NCI-H1105 treated with DMSO at 0.1 percent for 48 hours (cell line): ENCODE measurements at places on chromosomes 4 and X.

GRCh38 chr4:52718123-52718522, 33.1 kb downstream of the ERVMER34-1 start:
- no peak for DNase-seq

GRCh38 chr4:122117743-122118142, 34.4 kb upstream of the BLTP1 start:
- DNase-seq: no peak

DNA sequence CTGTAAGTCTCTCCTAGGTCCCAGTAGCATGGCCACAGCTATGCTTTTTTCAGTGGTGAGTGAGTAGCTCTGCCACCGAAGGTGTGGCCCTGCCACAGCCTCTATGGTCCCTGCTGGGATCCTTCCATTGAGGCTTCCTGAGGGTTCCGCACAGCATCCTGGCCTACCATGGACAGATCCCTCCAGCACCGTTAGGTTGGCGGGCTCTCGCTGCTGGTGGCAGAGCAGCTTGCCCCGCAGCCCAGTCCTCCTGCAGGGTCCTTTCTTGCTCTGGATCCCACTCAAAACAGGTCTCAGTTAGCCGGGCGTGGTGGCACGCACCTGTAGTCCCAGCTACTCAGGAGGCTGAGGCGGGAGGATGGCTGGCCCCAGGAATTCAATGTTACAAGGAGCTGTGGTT, 2.4 kb upstream of the PDZD4 start:
- DNase-seq: no peak

DNA sequence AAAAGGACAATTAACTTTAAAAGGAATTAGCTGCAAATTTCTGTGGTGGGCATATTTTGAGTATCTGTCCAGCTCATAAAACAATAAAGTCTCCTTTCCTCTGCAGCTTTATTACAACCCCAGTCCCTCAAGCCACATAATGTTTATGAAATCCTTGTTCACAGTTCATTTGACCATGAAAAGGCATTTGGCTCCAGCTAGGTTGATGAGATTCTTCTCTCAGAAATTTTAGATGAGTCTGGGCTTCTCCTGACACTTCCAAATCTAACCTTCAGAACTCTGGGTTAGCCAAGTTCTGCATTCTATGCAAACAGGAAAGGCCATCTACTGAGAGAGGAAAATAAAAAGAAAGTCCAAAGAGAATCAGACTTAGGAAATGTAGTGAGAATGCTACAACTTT, 156.8 kb downstream of the GRXCR1 start:
- no peak for DNase-seq

DNA sequence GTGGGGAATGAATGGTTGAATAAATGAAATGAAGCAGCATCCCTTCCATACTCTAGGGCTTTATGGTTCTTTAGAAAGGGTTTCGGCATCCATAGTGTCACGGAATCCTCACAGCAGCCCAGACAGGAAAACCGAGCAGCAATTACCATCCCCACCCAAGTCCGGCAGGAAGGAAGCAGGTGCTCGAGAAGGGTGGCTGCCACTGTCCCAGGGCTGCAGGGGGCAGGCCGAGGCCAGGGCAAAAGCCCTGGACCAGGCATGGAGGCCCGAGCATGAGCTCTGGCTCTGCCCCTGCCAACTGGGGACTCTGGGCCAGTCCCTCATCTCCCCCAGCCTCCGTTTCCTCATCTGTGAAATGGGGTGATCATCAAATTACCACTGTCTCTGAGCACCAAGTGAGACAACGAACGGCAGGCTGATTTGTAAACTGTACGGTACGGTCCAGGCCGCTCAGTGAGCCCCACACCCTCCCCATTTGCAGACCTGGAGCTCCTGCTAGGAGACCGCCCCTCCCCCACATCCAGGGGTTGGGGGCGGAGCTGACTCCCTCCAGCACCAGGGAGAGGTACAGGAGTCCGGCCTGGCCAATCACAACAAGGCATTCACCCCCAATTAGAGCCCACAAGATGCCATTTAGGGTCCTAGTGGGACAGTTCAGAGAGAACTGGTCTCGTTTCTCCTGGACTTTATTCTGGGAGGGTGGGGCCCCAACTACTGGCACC, 100.4 kb downstream of the WFS1 start:
- DNase-seq: no peak

- no peak for DNase-seq
Observed at GRCh38 chrX:114599305-114599704, 15.4 kb downstream of the HTR2C start.

DNA sequence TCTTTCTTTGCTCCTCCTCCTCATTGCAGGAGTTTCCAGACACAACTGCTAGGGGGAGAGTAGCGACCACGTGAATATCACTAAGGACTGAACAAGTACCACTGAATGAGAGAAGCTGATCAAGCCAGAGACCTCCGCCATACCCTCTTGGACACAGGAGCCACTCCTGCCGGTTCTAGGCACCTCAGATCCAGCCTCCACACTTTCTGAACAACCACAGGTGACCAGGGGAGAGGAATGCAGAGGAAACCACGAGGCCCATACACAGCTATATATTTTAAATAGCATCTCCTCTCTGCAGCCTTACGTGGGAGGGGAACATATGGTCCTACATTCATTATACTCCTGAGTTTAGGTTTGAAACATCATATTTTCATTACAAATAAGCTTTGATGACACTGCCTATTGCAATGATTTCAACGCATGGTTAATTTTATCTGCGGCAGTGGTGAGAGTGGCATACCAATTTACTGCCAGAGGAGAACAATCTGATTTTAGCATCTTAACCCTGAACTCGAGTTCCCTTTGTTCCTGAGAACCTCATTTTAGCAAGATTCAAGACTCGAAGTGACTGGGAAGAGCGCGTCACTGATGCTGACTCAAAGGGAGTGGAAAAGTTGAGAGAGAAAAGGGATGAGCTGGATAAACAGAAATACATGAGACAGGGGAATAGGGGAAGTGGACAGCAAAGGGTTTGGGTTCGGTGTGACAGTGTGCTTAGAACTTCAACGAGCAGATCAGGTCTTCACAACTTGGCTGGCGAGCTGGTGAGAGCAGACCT, 231.7 kb upstream of the PPARGC1A start:
- DNase-seq: no peak

DNA sequence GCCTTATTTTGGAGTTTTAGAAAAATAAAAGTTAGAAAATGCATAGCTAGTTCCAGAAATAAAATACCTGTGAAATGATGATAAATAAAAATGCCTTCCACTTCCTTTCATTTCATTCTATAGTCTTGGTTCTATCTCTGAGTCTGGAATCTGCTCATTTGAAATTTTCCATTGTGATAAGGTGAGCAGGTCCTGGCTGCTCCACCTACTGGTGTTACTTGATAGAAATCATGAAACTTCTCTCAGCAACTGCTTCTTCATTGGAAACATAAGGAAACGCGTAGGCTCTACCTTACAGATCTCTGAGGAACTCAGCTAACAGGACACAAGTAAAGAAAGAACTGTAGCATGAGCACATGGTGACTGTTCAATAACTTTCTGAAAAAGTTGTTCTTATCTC, 141.8 kb downstream of the DCHS2 start:
- no peak for DNase-seq

- DNase-seq: no peak
Observed at GRCh38 chrX:152245213-152245612, 106.8 kb upstream of the MAGEA10 start.

GRCh38 chr4:101953949-101954348, 163.4 kb downstream of the BANK1 start:
- no peak for DNase-seq

DNA sequence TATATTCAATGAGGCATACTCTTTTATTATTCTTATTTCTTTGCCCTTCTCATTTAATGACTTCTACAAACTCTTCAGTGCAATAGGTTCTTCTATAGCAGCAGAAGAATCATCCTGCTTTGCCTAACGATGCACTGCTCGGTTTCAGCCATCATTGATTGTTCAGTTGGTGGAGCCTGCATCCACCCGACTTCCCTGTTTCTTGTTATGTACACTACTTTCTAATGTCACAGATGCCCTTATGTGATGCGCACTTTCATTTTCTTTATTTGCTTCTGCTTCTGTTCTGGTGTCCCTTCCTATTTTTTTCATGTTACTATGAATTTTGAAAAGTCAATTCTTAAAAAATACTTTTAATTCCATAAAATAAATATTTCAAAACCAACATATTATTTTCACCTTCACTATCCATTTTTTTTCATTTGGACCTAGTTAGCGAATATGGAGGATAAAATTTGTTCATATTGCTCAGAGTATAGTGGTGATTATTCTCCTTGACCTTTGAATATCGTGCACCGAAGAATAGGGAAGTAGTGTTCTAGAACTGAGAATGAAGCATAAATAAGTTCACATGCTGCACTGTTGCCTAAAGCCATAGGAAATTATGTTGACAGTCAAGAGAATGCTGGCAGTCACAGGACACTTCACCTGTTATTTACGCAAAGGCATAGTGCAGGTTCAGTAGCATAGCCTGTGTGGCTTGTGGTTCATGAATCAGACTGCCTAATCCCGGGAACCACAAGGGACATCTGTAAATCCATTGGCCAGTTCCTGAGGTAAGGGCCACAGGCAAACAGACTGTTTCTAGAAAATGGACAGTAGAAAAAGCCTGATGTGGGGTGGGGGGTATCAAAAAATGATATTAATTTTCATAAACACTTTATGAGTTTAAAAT, 21.3 kb upstream of the SFRP2 start:
- DNase-seq: no peak

DNA sequence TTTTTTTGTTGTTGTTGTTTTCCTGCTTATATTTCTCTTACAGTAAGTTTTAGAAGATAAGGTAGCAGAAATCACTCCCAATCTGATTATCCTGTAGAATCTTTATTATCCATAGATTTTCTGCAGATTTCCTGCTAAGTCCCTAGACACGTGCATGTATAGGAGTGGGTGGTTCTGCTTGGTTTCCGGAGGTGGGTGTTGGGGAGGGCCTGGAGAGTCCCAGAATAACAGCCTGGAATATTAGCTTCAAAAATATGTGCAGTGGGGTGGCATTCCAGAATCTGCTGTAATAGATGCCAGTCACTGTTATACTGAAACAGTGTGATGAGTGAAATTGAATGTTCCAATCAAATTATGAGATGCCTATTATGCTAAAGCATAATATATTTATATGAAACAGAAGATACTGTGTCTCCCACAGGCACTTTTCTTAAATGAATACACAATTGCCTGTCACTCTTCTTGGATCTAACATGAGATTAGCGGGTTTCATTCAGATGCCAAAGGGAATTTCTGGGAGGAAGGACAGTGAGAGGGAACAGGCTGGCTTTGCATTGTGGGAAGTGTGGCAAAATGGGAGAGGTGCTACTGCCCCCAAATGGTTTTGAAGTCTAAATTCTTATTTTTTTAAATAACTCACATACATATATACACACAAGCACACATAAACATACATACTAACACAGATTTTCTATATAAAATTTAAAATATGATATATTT, 37.6 kb downstream of the C4orf50 start:
- no peak for DNase-seq

DNA sequence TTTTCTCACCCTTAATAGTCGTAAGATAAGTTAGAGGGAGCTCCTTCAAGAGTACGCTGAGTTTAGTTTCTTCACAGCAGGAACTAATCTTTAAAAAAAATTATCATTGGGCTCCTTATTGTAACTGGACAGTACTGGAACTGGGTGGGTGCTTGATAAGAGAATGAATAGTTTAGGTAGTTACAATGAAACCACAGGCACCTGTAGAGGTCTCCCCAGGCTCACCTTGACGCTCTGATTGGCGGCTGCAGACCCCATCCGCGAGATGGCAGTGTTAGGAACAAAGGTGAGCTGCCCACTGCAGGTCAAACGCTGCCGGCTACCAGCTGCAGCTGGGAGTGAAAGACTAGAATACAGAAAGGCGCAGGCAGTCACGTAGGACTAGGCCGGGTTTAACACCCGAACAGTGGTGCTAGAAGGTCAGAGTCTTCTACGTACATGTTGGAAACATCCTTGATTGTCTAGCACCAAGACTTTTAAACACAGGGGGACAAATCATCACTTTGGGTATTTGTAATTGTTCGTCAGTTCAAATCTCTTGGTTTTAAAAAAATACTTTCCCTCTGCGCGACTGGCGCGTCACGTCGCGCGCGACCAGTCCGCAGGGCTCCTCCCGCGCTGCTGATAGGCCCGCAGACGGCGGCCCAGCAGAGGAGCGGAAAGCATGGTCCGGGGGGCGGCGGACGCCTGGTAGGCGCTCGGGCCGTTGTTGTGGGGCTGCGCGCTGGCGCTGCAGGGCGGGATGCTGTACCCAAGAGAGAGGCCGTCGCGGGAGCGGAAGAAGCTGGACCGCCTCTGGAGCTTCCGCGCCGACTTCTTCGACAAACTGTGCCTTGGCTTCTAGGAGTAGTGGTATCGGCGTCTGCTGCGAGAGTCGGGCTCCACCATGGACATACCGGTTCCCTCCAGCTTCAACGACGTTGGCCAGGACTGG, 45.6 kb downstream of the SMARCA5 start:
- DNase-seq: peak; percentile 90
